T-cell (primary cell): ENCODE measurements at places on chromosomes 3 and 15.

DNA sequence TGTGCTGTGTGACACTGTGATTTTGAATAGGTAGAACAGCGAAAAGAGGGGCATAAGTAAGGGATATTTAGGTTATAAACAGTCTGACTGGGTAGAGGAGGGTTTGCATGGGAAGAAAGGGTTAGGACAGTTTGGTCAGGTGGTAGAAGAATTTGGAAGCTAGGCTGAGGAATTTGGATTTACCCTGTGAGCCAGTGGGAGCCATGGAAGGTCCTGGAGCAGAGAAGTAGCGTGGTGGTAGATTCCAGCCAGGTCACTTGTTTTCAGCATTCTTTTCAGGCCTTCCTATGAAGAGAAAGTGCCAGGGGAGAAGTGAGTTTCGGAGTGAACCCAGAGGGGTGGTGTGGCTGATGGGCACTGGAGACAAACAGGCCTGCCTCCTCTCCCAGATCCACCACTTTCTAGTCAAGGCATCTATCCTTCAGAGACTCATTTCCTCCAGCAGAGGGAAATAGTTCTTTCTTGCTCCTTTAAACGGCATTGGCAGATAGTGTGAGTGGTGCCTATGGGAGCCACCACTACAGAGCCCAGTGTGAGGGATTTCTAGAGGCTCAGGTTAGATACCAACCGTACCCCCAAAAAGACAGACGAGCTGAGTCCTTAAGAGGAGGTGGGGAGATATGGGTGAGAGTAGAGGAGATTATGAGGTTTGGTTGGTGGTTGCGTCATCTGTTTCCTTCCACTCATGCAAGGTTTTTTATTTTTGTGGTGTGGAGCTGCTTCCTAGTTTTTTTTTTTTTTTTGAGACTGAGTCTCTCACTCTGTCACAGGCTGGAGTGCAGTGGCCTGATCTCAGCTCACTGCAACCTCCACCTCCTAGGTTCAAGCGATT, 21.2 kb downstream of the PXK start:
- DNase-seq: no peak

DNA sequence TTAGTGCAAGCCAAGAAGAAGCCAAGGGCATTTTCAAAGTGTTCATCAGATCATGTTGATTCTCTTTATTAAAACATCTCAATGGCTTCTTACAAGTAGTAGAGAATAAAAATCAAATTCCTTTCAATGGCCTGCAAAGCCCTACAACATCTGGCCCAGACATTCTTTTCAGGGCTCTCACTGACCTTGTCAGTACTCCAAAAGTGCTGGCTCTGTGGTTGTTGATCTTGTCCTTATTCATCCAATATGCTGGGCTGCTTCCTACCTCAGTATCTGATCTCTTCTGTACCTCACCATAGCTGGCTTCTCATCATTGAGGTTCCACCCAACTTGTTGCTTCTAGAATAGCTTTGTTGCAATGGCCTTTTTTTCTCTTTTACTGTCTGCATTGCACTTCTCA, 74.0 kb upstream of the SAMMSON start:
- DNase-seq: no peak

DNA sequence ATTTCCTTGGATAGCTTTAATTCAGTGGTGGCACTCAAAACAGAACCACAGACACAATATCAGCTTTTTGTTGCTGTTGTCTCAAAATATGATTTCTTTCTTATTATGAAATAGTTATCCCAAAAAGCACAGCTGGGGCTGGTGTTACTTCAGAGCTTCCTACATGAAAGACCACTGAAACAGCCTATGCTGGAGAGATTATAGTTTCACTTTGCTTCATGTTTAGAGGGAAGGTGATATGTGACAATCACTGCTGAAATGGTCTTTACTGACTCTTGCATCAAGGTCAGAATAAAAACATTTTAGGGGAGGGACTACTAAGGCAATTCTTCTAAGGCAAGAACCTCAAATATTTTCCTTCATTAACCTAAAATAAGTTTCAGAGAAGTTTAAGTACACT, 190.7 kb downstream of the TNIK start:
- no peak for DNase-seq

- DNase-seq: no peak
Observed at GRCh38 chr15:89364341-89364740, 29.7 kb upstream of the POLG start.

- DNase-seq: no peak
Observed at GRCh38 chr3:12658593-12659058, 5.3 kb downstream of the RAF1 start.

DNA sequence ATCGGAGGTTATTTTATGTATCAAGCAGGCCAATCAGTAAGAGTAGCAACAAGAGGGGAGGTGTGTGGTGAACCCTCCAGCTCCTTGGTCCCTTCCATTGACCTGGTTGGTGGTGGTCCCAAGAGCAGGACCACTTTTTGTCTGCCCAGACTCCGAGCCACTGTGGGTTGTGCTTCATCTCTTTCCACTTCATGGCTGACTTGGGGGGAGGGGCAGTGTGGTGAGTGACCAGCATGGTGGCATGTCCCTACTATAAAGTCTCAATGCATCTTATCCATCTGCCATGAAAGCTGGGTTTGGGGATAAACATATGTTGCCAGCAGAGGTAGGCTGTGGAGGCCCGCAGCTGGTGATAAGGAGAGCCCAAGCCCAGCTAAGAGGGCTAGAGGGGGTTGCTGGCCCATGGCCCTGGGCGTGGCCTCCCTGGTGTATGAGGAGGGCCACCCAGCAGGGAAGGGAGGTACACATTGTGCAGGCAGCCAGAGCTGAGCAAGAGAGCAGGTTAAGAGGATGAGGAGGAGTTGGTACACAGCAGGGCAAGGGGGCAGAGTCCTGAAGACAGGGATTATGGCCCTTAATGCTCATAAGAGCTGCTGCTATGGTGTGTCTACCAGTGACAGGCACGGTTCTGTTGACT, 7.0 kb downstream of the AEN start:
- no peak for DNase-seq

DNA sequence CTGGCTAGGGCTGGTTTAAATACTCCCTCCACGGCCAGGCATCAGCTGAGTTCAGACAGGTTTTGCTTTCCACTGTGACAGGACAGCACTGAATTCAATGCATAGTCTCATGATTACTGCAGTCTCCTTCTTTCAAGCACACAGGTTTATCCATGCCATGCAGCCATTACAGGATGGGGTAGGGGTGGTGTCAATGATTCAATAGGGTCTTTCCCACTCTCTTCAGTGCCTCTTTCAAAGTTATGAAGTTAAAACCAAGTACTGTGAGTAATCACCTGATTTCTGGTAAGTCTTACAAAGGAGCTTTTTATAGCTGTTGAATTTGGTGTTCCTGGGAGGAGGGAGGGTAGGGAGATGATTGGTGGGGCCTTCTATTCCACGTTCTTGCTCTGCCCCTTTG, 47.2 kb downstream of the TMEM212 start:
- no peak for DNase-seq

GRCh38 chr15:97903971-97904572, 56.4 kb upstream of the ARRDC4 start:
- DNase-seq: no peak

DNA sequence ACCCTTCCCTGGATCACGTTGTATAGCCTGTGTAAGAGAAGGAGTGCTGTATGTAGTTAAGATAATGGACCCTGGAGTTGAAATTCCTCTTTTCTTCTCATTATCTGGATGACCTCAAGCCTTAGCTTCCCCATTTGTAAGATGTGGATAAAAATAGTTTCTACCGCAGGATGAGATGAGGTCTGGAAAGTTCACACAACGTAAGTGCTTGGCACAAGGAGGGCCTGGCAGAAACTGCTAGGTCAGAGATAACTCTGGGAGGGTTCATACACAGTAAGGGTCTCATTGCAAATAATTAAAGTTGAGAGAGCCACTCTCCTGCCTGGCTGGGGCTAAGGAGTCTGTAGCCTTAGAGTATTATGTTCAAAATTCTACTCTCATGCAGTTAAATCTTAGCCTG, 214.4 kb downstream of the LRTM1 start:
- no peak for DNase-seq

GRCh38 chr3:59762941-59763340, 713.1 kb upstream of the CFAP20DC start:
- DNase-seq: no peak

GRCh38 chr3:109806929-109807328, 469.6 kb upstream of the DPPA4 start:
- DNase-seq: no peak

GRCh38 chr3:139481116-139481515, 4.8 kb upstream of the RBP2 start:
- DNase-seq: no peak

DNA sequence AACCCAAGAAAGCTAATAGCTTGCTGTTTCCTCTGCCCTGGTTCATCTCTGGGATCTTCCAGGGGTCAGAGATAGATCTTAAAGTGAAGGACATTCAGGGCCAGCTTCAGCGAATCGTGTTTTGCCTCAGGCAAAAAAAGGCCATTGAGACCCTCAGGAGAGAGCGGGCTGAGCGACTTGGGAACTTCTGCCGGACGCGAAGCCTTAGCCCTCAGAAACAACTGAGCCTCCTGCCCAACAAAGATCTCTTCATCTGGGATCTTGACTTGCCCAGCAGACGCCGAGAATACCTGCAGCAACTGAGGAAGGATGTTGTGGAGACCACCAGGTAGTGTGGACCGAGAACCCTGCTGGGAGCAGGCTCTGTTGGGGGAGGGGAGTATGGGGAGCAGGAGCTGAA, 42.5 kb downstream of the CDAN1 start:
- no peak for DNase-seq

DNA sequence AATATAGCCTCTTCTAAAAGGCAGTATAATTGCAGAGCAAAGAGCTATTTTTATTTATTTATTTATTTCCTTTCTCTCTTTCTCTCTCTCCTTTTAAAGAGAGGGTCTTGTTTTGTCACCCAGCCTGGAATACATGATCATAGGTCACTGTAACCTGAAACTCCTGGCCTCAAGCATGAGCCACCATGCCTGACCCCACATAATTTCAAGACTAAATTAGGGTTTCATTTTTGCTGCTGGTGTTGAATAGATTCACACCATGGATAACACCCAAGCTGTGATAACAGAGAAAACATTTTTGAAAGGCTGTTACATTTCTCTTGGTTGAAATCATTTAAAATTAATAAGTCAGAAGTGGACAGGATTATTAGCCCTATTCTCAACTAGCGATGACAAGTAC, 131.6 kb downstream of the LEKR1 start:
- DNase-seq: no peak

DNA sequence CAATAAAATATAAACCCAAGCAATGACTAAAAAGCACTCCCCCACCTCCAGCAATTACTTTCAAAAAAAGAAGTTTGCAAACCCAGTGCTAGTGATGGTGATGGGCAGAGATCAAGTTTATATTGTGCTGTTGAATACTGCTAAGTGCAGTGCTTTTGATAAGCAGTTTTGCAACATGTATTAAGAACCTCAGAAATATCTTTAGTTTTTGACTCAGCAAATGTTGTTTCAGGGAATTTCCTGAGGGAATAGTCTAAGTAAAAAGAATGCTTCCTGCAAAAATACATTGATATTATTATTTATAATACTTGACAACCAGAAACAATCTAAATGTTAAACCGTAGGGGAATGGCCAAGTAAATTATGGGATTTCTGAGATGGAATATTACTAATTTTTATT, 69.3 kb downstream of the ADAMTSL3 start:
- DNase-seq: no peak

GRCh38 chr3:46710671-46711295, 6.9 kb downstream of the PRSS50 start:
- DNase-seq: no peak

DNA sequence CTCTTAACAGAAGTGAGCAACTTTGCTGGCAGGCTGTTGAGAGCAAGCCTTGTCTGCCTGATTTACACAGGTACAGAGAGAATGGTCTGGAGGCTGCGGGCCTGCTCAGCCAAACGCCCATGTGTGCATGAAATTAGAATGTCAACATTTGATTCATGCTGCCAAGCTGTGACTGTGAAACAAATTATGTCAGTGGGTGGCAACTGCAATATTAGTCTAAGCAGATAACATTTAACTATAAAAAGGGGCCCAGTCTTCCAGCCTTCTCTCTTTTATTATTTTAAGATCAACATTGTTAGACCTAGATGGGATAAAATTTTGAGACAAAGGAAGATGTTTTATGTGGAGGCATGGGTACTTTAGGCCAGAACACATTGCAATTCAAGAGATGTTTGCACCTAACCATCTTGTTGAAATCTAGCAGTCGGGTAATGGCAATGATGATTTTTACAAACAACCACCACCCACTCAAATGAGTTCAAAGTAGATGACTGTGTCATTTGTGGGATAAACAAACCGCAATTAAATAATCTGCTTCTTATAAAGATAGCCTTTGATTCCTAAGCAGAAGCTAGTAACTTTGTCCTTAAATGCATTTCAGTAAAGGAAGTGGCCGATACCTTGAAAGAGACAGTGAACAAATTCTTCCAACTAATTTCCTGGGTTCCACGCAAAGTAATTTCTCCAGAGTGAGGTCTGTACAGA, 70.2 kb downstream of the FOXB1 start:
- no peak for DNase-seq

- DNase-seq: no peak
Observed at GRCh38 chr3:124275412-124275811, 283.5 kb upstream of the ROPN1 start.

GRCh38 chr3:192883512-192883911, 34.1 kb downstream of the MB21D2 start:
- no peak for DNase-seq

GRCh38 chr15:77027697-77028450, 32.9 kb downstream of the PSTPIP1 start:
- DNase-seq: peak; percentile 22

DNA sequence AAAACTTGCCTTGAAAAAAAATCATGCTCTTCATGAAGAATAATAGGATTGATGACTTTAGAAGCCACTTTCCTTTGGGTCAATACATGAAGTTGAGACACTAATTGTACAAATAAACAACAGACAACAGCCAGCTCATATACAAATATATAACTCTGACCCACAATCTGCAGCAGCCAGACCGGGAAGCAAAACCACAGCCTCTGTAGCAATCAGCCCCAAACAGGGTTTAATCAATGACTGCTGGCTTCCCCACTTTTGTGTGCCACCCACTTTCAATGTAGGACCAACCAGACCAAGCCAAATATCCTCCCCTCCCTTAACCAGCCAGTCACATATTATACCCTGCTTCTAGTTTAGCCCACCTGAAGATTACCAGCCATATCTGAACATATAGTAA, 39.0 kb downstream of the IFT57 start:
- DNase-seq: no peak

- DNase-seq: peak; percentile 6
Observed at GRCh38 chr15:68352401-68353062, 75.0 kb downstream of the FEM1B start.

DNA sequence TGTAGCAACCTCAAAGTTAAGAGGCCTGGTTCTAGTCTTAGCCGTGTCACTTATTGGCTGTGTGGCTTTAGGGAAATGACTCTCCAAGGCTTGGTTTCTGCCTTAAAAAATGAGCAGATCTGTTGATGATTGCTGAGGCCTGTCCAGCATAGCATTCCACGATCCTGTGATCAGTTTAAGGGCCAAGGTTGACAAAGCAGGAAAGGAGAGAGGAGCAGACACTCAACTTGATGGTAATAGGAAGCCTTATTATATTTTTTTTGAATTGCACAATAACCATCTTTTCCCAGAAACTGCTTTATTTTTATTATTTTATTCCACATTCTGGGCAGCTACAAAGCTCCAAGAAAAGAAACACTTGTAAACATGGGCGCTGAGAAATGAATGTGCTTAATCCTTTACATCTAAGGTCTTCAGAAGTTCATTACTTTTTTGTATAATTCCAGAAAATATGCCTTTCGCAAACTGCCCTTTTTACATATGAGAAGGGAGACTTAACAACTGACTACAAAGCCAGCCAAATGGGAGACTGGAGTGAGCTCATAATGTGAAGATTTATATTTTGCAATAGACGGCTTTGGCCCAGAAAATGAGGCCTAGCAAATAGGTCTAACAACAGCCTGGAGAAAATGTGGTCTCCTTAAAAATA, 241.0 kb downstream of the ATP8B4 start:
- no peak for DNase-seq
